Fibroblast of villous mesenchyme (primary cell): ENCODE measurements at places on chromosomes 2 and 18.

GRCh38 chr18:59960272-59960671 lies 60.5 kb downstream of the PMAIP1 start:
- DNase-seq = no peak

- DNase-seq = no peak
Measured at GRCh38 chr18:37222999-37223378, 342.6 kb downstream of the CELF4 start.

GRCh38 chr2:95041060-95041823 lies 15.7 kb downstream of the MAL start:
- no peak for DNase-seq

- no peak for DNase-seq
Measured at GRCh38 chr2:212737392-212738172, 199.0 kb upstream of the ERBB4 start.

- no peak for DNase-seq
Measured at GRCh38 chr2:229319558-229319957, 48.5 kb upstream of the PID1 start.
